ENCODE measurements at places on chromosomes 3 and 15.
A peak's percentile ranks its signal among the peaks of the same experiment; 100 is the strongest.

DNA sequence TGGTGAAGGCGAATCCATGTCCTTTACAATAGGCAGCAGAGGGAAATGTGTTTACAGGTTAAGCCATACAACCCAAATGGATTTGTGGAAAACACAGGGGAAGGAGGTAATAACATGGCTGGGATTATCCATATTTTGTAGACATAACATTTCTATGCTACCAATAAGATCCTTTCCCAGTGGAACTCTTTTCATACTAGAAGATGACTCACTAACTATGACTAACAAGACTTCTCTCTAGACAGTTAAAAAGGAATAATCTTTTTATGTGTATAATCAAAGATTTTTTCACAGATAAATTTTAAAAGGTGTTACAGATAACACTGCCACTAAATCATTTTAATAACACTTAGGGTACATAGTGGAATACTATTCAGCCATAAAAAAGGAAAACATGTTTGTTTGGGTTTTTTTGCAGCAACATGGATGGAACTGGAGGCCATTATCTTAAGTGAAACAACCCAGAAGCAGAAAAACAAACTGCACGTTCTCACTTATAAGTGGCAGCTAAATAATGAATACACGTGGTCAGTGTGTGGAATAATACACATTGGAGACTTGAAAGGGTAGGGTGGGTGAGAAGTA is 39.6 kb downstream of the VPS13C start:
- no peak overlapping the region for H3K4me3 ChIP-seq
- no peaks in the 10 kb centered on the region for H3K4me1 ChIP-seq
- DNase-seq: no peak
- H3K27me3 ChIP-seq: no peaks in the 10 kb centered on the region
- peaks cover 54% of the 10 kb centered on the region for H3K36me3 ChIP-seq

- DNase-seq: no peak
- peak overlapping the region; percentile 85 for H3K27ac ChIP-seq
- H3K4me3 ChIP-seq: no peak overlapping the region
- H3K4me1 ChIP-seq: peaks cover 39% of the 10 kb centered on the region
These were observed 37.8 kb upstream of the TASOR start for GRCh38 chr3:56720849-56721248.

GRCh38 chr3:156330415-156330814 is 210.0 kb downstream of the KCNAB1 start:
- H3K27ac ChIP-seq: no peak overlapping the region
- peaks cover 7% of the 10 kb centered on the region for H3K4me1 ChIP-seq
- H3K36me3 ChIP-seq: no peaks in the 10 kb centered on the region

DNA sequence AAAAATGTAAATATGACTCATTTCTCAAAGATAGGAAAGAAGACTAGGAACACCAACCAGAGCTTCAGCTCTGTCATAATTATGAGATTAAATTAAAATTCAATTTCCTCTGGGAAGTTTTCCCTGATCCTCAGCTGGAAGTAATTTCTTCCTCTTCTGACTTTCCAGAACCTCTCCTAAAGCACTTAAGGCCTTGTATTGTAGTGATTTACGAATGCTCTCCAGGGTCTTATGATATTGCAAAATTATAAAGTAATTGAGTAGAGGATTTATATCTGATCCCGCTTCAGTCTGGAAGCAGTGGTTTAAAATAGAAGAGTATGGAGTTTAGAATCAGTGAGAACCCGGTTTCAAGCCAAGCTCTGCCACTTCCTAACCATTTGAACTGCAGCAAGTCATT is 279.8 kb downstream of the ZPLD1 start:
- no peak for DNase-seq
- H3K27me3 ChIP-seq: no peaks in the 10 kb centered on the region
- no peaks in the 10 kb centered on the region for H3K36me3 ChIP-seq
- H3K27ac ChIP-seq: no peak overlapping the region

GRCh38 chr3:3589715-3590130 is 209.5 kb upstream of the LRRN1 start:
- no peak overlapping the region for H3K4me3 ChIP-seq
- H3K27me3 ChIP-seq: no peaks in the 10 kb centered on the region
- peaks cover 30% of the 10 kb centered on the region for H3K4me1 ChIP-seq
- no peak overlapping the region for H3K27ac ChIP-seq

- DNase-seq: no peak
These were observed 85.7 kb downstream of the OXNAD1 start for GRCh38 chr3:16350597-16351318.

GRCh38 chr3:17831366-17831765 is 88.9 kb upstream of the TBC1D5 start:
- H3K27me3 ChIP-seq: peaks cover 3% of the 10 kb centered on the region
- no peaks in the 10 kb centered on the region for H3K4me1 ChIP-seq
- no peak overlapping the region for H3K27ac ChIP-seq
- no peak for DNase-seq
- no peak overlapping the region for H3K4me3 ChIP-seq
- no peaks in the 10 kb centered on the region for H3K36me3 ChIP-seq

DNA sequence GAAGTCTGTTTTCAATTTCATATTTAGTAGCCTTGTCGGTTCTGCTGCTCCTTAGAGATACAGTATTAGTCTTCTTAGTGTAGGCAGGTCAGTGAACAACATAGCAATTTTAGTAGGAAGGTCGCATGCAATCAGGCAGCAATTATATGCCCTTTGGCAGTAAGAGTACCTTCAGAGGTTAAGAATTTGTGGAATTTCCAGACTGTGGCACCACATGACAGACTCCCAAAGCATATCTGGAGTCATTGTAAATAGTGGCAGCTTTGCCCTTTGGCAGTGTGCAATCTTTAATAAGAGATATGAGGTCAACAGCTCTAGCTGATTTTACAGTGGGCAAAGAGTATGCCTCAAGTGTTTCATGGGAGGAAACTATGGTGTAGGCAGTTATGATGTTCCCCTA is 1532.5 kb upstream of the CADM2 start:
- DNase-seq: no peak
- no peak overlapping the region for H3K27ac ChIP-seq
- H3K36me3 ChIP-seq: no peaks in the 10 kb centered on the region
- no peaks in the 10 kb centered on the region for H3K4me1 ChIP-seq
- H3K27me3 ChIP-seq: no peaks in the 10 kb centered on the region
- no peak overlapping the region for H3K4me3 ChIP-seq

- no peak overlapping the region for H3K4me3 ChIP-seq
- H3K27me3 ChIP-seq: peaks cover 11% of the 10 kb centered on the region
- no peak for DNase-seq
- H3K27ac ChIP-seq: no peak overlapping the region
- no peaks in the 10 kb centered on the region for H3K36me3 ChIP-seq
These were observed 4.9 kb upstream of the DUSP7 start for GRCh38 chr3:52061121-52061910.

GRCh38 chr15:39054128-39054732 is 489.6 kb upstream of the RASGRP1 start:
- peaks cover 8% of the 10 kb centered on the region for H3K36me3 ChIP-seq
- H3K4me3 ChIP-seq: no peak overlapping the region
- no peaks in the 10 kb centered on the region for H3K4me1 ChIP-seq
- peaks cover 2% of the 10 kb centered on the region for H3K27me3 ChIP-seq
- no peak for DNase-seq

DNA sequence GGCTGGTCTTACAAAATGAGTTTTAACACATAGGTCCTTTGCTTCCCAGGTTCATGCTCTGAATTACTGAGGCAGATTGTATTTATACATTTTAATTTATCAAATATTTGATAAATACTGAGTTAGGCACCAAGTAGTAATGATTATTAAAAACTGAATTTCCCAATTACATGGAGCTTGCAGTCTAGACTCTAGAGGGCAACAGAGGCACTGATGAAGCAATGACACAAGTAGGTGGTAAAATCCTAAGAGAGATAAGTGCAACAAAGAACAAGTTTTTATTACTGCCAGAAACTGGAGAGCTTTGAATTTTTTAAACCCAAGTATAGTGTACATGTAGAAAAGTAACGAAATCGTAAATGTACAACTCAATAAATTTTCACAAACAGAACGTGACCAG is 406.2 kb upstream of the RARB start:
- DNase-seq: no peak
- H3K36me3 ChIP-seq: no peaks in the 10 kb centered on the region
- H3K27ac ChIP-seq: no peak overlapping the region
- no peak overlapping the region for H3K4me3 ChIP-seq

DNA sequence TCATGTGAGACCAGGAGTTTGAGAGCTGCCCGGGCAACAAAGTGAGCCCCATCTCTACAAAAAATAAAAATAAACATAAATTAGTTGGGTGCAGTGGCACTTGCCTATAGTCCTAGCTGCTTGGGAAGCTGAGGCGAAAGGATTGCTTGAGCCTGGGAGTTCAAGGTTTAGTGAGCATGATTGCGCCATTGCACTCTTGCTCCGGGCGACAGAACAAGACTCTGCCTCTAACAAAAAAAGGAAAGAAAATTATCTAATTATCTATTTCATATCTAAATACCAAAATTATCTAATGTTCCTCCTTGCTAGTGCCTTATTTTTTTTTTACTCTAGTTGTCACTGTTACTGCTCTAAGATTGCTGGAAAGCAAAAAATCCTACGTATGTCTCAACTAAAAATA is 16.7 kb upstream of the PAK6 start:
- no peak overlapping the region for H3K27ac ChIP-seq
- no peak overlapping the region for H3K4me3 ChIP-seq
- peaks cover 71% of the 10 kb centered on the region for H3K36me3 ChIP-seq
- H3K27me3 ChIP-seq: peaks cover 3% of the 10 kb centered on the region
- DNase-seq: no peak

GRCh38 chr3:193520738-193521137 is 34.0 kb downstream of the ATP13A4 start:
- H3K36me3 ChIP-seq: no peaks in the 10 kb centered on the region
- no peak overlapping the region for H3K4me3 ChIP-seq
- H3K27me3 ChIP-seq: peaks cover 10% of the 10 kb centered on the region
- DNase-seq: no peak

GRCh38 chr3:126356373-126357264 is 589 bp downstream of the KLF15 start:
- H3K4me1 ChIP-seq: peaks cover 40% of the 10 kb centered on the region

GRCh38 chr15:30928076-30928475 is 24.4 kb downstream of the FAN1 start:
- H3K27ac ChIP-seq: peak overlapping the region; percentile 23
- peaks cover 46% of the 10 kb centered on the region for H3K4me1 ChIP-seq
- H3K27me3 ChIP-seq: peaks cover 4% of the 10 kb centered on the region
- DNase-seq: no peak
- H3K4me3 ChIP-seq: no peak overlapping the region
- peaks cover 61% of the 10 kb centered on the region for H3K36me3 ChIP-seq
